ENCODE measurements at places on chromosomes 6 and 20.

DNA sequence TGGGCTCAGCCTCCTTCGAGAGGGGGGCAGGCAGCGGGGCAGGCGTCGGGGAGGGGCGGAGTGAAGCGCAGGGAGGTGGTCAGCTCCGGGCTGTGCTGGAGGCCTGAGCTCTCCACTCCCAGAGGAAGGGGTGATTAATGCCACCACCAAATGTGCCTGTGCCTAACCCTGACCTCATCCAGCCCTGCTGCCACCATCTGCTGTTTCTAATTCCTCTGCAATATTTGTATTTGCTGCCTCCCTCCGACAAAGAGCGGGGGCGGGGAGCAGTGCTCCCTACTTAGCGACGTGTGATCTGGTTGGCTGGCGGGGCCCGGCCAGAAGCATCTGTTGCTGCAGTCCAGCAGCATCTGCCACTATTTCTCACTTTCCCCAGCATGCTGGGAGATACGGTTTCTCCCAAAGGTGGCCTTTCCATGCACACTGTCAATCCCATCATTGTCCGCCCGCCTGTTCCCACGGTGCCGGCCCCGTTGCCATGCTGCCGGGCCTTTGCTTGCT lies 47.0 kb downstream of the DLL1 start:
- DNase-seq, result no peak

- DNase-seq, result no peak
Measured at GRCh38 chr20:32365564-32365963, 7.4 kb downstream of the ASXL1 start.

GRCh38 chr6:7615611-7616383 lies 25.8 kb downstream of the SNRNP48 start:
- DNase-seq, result no peak

DNA sequence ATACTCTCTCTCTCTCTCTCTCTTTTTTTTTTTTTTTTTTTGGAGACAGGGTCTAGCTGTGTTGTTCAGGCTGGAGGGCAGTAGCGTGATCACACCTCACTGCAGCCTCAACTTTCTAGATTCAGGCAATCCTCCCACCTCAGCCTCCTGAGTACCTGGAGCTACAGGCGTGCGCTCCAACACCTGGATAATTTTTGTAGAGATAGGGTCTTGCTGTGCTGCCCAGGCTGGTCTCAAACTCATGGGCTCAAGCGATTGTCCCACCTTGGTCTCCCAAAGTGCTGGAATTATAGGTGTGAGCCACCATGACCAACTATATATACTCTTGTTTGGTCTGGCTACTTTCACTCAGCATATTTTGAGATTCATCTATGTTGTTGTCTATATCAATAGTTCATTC lies 154.9 kb downstream of the ZFAND3 start:
- DNase-seq, result no peak

DNA sequence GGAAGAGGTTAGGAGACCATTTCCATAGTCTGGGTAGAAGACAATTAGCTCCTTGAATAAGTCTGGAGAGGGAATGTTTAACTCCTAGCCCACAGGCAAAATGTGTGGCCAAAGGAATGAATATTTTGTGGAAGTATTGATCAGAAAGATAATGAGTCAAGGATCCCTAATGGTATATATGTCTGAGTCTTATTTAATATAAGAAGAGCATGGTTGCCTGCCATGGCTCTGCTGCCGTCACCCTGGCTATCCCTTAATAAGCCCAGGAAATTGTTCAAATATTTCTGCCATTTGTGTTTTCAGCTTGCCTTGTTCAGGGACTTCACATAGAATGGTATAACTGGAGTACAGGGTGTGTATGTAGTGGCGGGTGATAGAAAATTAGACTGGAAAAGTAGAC lies 18.1 kb upstream of the CALHM6 start:
- DNase-seq, result no peak

DNA sequence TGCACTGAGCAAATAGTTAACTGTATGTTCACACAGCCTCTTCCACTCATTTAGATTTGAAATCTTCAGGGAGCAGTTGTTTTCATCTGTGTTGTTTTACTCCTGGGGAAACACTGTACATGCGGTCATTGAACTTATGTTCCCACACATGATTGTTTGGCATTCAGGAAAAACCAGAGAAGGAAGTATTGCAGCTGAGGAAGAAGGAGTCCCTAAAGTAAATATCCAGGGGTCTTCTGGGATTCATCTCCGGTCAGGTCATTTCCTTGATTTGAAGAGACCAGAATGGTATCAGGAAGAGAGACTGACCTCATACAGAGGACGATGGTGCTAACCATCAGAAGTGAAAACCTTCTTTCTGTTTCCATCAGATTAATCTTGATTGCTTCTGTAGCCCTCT lies 52.5 kb downstream of the DCBLD1 start:
- DNase-seq, result no peak

- DNase-seq, result no peak
Measured at GRCh38 chr6:38813041-38813823, 98.1 kb downstream of the DNAH8 start.

DNA sequence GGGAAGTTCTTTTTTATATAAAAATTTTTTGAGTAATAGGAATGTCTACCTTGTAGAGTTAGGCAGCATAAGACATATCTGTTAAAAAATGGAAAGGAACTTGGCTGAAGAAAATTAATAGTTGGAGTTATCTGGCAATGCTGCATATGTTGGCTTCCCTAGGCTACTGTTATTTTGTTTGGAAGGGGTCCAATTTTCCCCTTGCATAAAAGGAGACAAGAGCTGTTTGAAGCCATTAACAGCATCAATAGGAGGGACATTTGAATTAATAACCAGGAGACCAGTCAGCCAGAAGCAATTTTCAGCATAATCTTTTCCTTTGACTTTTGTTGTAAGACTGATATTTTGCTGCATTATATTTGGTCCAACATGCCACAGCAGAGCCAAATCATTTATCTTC lies 80.9 kb upstream of the TAB2 start:
- DNase-seq, result no peak

GRCh38 chr20:17611540-17612286 lies 41.8 kb downstream of the DSTN start:
- no peak for DNase-seq

DNA sequence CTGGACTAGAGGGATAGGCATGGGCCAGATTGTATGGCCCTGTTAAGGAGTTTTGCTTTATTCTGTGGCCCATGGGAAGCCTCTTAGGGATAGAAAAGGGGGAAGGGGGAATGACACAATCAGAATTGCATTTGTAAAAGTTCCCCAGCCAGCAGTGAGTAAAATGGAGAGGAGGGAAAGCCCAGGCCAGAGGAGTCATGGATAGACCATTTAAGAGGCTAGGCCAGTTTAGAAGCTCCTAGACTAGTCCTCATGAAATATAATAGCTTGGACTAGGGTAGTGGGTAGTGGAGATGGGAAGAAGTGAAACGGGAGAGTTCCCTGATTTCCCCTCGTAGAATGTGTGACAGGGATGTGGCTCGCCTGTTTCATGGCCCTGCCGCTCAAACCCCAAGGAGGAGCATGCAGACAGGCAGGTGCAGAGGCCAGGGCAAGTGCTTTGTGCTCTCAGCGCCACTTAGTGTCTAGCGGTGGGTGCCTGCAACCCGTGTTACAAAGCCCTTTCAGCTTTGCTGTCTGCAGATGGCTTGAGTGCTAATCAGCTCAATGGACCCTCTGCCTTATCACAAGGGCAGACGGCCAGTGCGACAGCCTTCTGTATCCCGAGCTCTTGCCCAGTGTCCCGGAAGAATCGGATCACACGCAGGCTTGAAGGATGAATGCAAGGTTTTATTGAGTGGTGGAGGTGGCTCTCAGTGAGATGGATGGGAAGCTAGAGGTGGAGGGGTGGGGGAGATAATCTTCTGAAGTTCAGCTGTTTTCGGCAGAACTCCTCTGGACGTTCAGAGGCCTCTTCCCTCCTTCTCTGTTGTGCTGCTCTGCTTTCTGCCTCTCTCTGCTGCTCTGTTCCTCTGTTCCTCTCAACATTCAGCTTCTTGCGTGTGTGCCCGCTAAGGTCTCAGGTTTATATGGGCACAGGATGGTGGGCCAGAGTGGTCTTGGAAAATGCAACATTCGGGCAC lies 141.1 kb downstream of the CEP57L1 start:
- peak; percentile 40 for DNase-seq

GRCh38 chr6:116434056-116434725 lies 27.0 kb upstream of the CALHM6 start:
- no peak for DNase-seq

GRCh38 chr6:39312912-39313525 lies 1.2 kb downstream of the KCNK17 start:
- no peak for DNase-seq

GRCh38 chr6:27672113-27672799 lies 199.4 kb upstream of the ZNF184 start:
- peak; percentile 43 for DNase-seq

DNA sequence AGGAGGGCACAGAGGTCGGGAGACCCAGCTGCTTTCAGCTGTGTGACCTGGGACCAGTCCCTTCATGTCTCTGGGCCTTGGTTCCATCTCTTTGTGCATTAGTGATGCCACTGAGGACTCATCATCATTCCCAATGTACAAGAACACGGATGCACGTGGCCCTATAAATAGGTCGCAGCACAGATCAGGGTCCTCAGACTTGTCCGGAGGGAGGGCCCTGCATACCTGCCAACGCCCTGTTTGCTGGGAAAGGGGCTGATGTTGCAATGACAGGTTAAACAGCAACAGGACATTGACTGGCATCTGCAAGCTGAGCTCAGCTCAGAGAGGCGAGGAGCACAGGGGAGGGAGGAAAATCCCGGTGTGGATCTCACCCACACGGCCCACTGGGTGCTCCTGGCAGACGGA lies 21.8 kb downstream of the TGM2 start:
- no peak for DNase-seq

DNA sequence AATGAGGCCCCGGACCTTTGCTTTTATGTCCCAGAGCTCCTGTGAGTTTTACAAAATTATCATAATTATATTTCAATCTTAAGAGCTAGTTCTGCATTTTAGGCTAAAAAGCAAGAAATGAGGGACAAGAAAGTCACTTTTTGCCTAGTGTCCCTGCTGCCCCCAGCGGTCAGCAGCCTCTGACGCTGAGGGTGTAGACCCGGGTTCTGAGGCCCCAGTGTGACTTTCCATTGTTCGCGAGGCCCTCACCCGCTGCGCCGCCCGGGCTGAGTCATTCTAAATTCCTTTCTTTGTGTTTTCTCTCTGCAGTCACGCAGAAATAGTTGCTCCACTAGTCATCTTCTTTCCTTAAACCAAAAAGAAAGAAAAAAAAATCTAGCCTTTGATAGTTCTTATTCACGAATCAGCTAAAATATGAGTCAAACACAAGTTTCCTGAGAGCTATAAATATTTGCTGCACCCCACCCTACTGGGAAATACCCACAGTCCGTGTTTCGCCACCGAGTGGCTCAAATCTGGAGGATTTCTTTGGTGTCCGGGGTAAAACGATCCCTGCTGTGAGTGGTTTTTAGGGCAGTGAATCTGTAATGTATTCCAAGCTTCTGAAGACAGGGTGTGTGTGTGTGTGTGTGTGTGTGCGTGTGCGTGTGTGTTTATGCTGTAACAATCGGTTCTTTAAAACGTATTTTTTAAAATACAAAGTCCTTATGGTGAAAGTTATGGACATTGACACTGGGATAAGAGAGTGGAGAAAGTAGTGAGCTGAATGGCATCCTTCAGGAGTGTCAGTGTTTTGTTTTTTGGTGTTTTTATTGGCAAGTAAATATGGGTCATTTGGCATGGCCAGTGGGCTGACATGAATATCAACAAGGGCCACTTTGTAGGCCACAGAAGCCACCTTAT lies 59.7 kb upstream of the EEF1A1 start:
- peak; percentile 29 for DNase-seq

DNA sequence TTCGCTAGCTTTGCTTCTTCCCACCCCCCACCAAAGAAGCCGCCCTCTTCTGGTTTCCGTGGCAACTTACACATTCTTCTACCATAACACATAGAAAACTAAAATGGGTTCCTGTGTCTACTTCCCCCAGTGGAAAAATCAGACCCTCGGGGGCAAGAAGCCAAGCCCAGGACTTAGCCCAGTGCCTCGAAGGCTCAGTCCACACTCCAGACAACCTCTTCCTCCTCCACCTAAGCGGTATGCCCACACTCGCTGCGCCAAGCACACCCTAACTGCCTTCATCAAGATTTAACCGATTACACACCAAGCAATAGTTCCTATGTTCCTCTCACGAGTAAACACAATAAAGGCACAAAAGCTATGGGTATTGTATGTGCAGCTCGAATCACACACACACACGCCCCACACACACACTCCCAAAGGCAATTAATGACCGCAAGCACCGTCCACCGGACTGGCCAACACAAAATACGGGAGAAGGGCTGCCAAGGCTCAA lies 537 bp downstream of the PPIL4 start:
- DNase-seq, result no peak

DNA sequence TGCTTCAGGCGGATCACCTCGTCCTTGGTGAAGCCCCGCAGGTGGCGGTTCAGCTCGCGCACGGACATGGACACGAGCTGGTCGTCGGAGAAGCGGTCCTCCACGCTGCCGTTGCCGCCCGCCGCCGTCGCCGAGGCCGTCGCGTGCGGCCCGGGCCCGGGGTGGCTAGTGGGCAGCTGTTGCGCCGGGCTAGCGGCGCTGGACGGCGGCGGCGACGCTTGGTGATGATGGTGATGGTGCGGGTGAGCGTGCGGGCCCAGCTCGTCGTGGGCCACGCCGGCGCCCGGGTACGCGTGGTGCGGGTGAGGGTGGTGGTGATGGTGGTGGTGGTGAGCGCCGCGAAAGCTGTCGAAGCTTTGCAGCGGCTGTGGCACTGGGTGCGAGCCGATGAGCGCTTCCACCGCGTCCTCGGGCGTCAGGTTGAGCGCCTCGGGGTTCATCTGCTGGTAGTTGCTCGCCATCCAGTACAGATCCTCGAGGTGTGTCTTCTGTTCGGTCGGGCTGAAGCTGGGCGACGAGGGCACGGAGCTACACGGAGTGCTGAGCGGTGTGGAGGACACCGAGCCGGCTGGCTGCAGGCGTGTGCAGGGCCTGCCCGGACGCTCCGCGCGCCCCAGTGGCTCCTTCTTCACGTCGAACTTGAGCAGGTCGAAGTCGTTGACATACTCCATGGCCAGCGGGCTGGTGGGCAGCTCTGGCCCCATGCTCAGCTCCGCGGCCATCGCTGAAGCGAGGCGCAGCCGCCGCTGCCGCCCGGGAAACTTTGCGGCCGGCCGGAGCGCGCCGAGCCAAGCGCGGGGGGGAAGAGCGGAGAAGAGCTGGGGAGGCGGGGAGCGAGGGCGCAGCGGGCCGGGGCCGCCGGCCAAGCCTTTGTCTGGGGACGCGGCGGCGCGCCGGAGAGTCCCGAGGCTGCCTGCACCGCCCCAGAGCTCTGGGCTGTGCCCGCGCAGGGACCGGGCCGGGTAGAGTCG lies 622 bp downstream of the MAFB start:
- no peak for DNase-seq

GRCh38 chr6:84877515-84878210 lies 113.3 kb upstream of the TBX18 start:
- no peak for DNase-seq

DNA sequence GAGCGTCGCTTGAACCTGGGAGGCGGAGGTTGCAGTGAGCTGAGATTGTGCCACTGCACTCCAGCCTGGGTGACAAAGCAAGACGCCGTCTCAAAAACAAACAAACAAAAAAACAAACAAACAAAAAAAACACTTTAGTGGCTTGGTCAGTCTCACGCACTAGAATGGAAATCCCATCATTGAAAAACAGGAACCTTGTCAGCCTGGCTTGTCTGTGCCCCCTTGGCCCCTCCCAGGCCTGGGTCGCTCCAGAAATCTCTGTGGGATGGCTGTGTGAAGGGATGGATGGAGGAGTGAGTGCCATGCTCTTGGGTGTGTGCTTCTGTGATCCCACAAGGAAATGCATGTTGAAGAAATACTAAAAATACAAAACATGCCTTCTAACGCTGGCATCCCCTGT lies 20.9 kb upstream of the NAA20 start:
- no peak for DNase-seq

GRCh38 chr6:157240059-157240959 lies 83.0 kb downstream of the TMEM242 start:
- no peak for DNase-seq

GRCh38 chr20:32501709-32502108 lies 83.4 kb downstream of the NOL4L start:
- DNase-seq, result no peak
